ENCODE measurements at places on chromosomes 1 and 21. TPM values are rescaled to one million over a fixed set of nuclear protein-coding genes. Genes with fewer than 3 reads are reported as not detected.
A peak's percentile ranks its signal among the peaks of the same experiment; 100 is the strongest.

GRCh38 chr1:175210744-175211143 lies 18.2 kb upstream of the KIAA0040 start:
- no peaks in the 10 kb centered on the region for H3K27me3 ChIP-seq
- H3K27ac ChIP-seq = peak overlapping the region; percentile 92
- no peak for DNase-seq

- H3K27me3 ChIP-seq = peaks cover 2% of the 10 kb centered on the region
- no peak for DNase-seq
- H3K4me3 ChIP-seq = no peak overlapping the region
- no peak overlapping the region for H3K27ac ChIP-seq
- no peaks in the 10 kb centered on the region for H3K36me3 ChIP-seq
These were observed 170.3 kb downstream of the CAMTA1 start for GRCh38 chr1:6955357-6956094.

- H3K4me3 ChIP-seq = no peak overlapping the region
- peaks cover 7% of the 10 kb centered on the region for H3K36me3 ChIP-seq
These were observed 12.7 kb upstream of the CPLANE2 start for GRCh38 chr1:16249596-16250241.

AIM2 gene
- total RNA-seq = 1.8 TPM

FCRL4 gene
- total RNA-seq = not detected

- peaks cover 1% of the 10 kb centered on the region for H3K36me3 ChIP-seq
- no peaks in the 10 kb centered on the region for H3K27me3 ChIP-seq
- H3K27ac ChIP-seq = peak overlapping the region; percentile 86
- H3K4me3 ChIP-seq = no peak overlapping the region
These were observed 181.8 kb upstream of the EDN2 start for GRCh38 chr1:41665962-41666917.

DNA sequence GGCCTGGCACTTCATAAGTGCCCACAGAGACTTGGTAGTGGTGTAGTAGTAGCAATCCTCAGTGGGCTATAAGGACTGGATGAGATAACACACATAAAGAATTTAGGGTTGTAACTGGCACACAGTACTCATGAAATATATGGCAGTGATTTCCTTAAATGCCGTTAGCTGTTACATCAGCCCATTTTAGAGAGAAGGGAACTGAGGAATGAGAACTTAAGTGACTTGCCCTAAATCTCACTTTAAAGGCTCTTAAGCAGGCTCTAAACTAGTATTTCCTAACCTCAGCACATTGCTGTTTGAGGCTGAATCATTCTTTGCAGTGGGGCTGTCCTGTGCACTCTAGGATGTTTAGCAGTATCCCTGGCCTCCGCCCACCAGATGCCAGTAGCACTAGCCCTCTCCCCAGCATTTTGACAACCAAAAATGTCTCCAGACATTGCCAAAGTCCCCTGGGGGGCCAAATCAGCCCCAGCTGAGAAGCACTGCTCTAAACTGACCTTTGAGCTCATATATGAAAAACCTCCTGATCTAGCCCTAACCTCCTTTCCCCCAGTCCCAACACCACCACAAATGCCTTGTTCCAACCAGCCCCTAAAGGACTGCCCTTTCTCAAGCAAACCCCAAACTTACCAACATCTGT lies 11.6 kb downstream of the CAMK2N1 start:
- H3K27ac ChIP-seq = no peak overlapping the region
- H3K4me3 ChIP-seq = no peak overlapping the region
- no peak for DNase-seq

GRCh38 chr1:102120910-102121309 lies 124.2 kb upstream of the OLFM3 start:
- no peaks in the 10 kb centered on the region for H3K4me1 ChIP-seq
- DNase-seq = no peak
- no peaks in the 10 kb centered on the region for H3K36me3 ChIP-seq
- H3K4me3 ChIP-seq = no peak overlapping the region
- H3K27ac ChIP-seq = no peak overlapping the region

BCL2L15 gene
- 2.2 TPM for total RNA-seq

SH2D5 gene
- 2.7 TPM for total RNA-seq

IKBKE gene
- total RNA-seq = 19.8 TPM

- H3K27me3 ChIP-seq = no peaks in the 10 kb centered on the region
- H3K27ac ChIP-seq = no peak overlapping the region
- no peak for DNase-seq
- H3K4me3 ChIP-seq = no peak overlapping the region
- H3K36me3 ChIP-seq = peaks cover 5% of the 10 kb centered on the region
- no peaks in the 10 kb centered on the region for H3K4me1 ChIP-seq
These were observed 19.1 kb downstream of the OLFML3 start for GRCh38 chr1:113998361-113998760.

GRCh38 chr1:215220346-215220745 lies 137.8 kb downstream of the KCNK2 start:
- no peaks in the 10 kb centered on the region for H3K4me1 ChIP-seq
- no peaks in the 10 kb centered on the region for H3K36me3 ChIP-seq
- no peak overlapping the region for H3K27ac ChIP-seq
- peaks cover 3% of the 10 kb centered on the region for H3K27me3 ChIP-seq
- H3K4me3 ChIP-seq = no peak overlapping the region
- no peak for DNase-seq

KRTAP7-1 gene
- total RNA-seq = not detected

GRCh38 chr1:48916130-48917069 lies 139.7 kb upstream of the BEND5 start:
- H3K4me3 ChIP-seq = no peak overlapping the region
- no peaks in the 10 kb centered on the region for H3K36me3 ChIP-seq
- no peak for DNase-seq
- no peaks in the 10 kb centered on the region for H3K4me1 ChIP-seq
- no peak overlapping the region for H3K27ac ChIP-seq

- H3K36me3 ChIP-seq = no peaks in the 10 kb centered on the region
- no peak overlapping the region for H3K4me3 ChIP-seq
- H3K27ac ChIP-seq = no peak overlapping the region
- H3K27me3 ChIP-seq = peaks cover 9% of the 10 kb centered on the region
- no peak for DNase-seq
These were observed 50.3 kb upstream of the USP1 start for GRCh38 chr1:62386351-62387121.

DNA sequence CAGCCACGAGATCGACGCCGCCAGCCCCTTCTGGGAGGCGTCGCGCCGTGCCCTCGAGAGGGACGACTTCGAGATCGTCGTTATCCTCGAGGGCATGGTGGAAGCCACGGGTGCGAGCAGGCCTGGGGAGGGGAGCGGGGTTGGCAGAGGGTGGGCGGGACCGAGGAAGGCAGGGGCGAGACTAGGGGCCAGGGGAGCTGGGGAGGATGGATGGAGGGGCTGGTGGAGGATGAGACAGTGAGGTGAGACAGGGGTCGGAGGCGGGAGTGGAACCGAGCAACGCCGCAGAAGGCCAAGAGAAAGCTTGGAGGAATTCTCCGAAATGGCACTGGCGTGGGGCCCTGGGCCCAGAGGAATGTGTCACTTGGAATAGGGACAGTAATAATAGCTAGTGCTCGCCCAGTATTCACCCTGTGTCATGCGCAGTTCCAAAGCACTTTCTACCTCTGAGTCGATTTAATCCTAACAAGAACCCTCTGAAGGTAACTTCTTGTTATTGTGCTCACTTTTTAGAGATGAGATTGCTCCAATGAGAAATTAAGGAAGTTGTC lies 3.5 kb downstream of the KCNJ9 start:
- no peak overlapping the region for H3K4me3 ChIP-seq
- DNase-seq = no peak
- H3K27me3 ChIP-seq = peaks cover 33% of the 10 kb centered on the region
- H3K4me1 ChIP-seq = peaks cover 21% of the 10 kb centered on the region

NBPF6 gene
- not detected for total RNA-seq

PLEKHG5 gene
- 2.2 TPM for total RNA-seq

DNA sequence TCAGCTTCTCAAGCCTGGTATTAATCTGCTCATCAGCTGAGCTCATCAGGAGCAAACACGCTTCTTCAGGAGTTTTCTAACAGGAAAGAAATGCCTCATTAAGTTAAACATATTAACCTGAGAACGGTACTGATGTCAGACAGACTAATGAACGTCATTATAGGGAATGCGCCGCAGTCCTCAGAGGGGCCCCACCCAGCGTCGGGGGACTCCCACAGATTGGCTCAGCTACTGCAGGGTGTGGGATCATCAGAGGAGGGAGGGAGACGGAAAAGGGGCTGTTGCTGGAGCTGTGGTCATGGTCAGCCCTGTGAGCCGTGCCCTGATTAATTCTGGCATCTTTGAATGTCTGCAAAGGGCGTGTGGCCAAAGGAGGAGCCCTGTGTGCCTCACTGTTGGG lies 348.5 kb downstream of the PTPRU start:
- H3K4me3 ChIP-seq = no peak overlapping the region
- H3K27ac ChIP-seq = no peak overlapping the region
- DNase-seq = no peak
- no peaks in the 10 kb centered on the region for H3K4me1 ChIP-seq
- peaks cover 16% of the 10 kb centered on the region for H3K27me3 ChIP-seq

DIO1 gene
- not detected for total RNA-seq

TSHB gene
- total RNA-seq = not detected

DNA sequence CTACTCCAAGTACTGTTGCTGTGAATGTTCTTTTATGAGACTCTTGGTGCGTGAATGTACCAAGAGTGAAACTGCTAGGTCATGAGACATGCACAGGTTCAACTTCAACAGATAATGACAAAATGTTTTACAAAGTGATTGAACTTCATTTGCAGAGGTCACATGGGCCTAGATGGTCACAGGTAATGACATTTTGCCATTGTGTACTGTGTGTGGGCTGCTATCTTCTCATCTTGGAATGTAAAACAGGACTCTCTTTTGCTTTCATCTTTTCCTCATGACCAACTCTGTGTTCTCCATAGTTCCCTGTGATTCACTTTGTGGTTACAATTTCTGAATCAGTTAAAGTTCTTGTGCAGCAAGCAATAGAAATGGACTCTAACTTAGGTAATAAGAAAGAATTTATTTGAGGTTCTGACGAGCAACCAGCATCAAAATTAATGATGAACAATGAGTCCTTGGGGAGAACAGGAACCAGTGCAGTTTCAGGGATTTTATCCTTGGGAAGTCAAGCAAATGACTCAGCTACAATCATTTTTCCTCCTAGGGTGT lies 16.2 kb upstream of the TSNAX start:
- H3K4me1 ChIP-seq = peaks cover 6% of the 10 kb centered on the region
- H3K27me3 ChIP-seq = peaks cover 29% of the 10 kb centered on the region
- no peak overlapping the region for H3K27ac ChIP-seq
- no peaks in the 10 kb centered on the region for H3K36me3 ChIP-seq
- no peak overlapping the region for H3K4me3 ChIP-seq

DNA sequence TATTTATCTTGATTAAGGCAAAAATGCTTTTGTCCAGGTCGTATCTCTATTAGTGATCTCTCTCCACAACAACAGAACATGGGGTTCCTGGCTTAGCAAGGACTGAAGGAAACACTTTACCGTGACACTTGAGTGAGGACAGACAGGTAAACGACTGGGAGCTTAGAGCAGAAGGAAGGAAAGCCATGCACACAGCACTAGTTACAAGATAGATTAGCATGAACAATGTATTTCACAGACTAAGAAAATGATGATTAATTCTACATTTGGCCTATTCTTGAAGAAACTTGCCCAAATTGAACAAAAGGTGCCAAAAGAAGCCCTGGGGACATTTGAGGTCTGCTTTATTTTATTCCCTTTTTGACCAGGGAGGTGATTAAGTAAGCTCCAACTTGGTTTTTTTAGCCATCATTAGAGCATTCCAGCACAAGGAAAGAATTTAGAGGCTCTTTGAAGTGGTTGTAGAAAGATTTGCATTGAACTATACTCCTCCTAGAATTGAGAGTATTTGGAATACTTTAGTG lies 248.5 kb downstream of the USP25 start:
- H3K4me1 ChIP-seq = no peaks in the 10 kb centered on the region
- DNase-seq = no peak
- no peak overlapping the region for H3K27ac ChIP-seq
- H3K4me3 ChIP-seq = no peak overlapping the region

- peaks cover 9% of the 10 kb centered on the region for H3K4me1 ChIP-seq
- H3K36me3 ChIP-seq = peaks cover 5% of the 10 kb centered on the region
- H3K27me3 ChIP-seq = no peaks in the 10 kb centered on the region
- H3K27ac ChIP-seq = no peak overlapping the region
These were observed 283.6 kb upstream of the USP25 start for GRCh38 chr21:15446223-15446622.

DNA sequence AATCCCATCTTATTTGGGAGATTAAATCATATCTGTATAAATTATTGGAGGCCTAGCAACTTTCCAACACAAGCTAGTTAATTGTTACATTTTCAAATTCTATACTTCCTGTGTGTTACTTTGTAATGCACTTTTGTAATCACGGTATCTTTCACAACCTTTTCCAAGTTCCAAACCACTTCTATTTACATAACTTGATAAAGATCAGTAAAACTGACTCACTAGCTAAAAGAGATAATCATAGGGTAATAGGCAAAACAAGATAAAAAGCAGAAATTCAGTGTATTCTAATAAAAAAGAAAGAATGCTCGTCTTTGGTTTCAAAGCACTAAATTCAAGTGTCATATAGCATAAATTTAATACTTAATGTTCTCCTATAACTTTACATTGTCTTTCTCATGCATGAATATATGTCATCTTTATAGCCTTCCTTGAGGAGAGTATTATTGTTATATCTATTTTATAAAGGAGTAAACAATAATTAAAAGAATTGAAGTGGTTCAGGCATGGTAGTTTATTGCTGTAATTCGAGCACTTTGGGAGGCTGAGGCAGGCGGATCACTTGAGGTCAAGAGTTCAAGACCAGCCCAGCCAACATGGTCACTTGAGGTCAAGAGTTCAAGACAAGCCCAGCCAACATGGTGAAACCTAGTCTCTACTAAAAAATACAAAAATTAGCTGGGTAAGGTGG lies 66.4 kb downstream of the RGS13 start:
- no peak overlapping the region for H3K27ac ChIP-seq
- peaks cover 10% of the 10 kb centered on the region for H3K4me1 ChIP-seq
- H3K36me3 ChIP-seq = no peaks in the 10 kb centered on the region
- H3K4me3 ChIP-seq = no peak overlapping the region
- DNase-seq = no peak

BATF3 gene
- 77.9 TPM for total RNA-seq

DNA sequence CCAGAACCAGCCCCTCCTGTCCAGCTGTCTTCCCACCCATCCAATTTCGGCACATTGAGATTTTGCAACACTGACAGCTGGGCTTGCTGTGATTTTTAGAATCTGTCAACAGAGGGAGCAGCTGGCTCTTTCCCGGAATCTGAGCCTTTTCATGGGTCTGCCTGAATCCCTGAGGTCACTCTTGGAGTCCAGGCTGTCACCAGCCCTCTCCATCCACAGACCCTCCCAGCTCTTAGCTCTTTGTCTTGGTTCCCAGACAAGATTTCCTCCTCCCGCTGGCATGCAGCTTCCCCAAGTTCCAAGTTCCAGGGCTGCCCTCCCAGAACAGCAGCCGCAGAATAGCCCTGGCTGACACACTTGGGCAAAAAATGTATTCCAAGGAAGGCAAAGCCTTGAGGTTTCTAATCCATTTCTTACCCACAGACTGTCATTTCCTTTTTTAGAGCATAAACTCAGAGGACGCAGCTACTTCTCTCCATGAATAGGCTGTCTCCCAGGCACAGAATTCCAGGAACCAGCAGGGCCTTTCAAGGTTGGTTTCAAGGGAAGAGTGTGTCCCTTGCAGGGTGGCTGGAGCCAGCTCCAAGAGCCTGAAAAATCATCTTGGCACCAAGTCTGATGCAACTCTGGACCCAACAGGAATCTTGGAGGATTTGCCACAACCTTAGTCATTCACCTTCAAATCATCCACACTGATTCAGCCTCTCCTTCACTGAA lies 7.1 kb upstream of the TMEM61 start:
- H3K27me3 ChIP-seq = peaks cover 25% of the 10 kb centered on the region
- no peak for DNase-seq
- no peaks in the 10 kb centered on the region for H3K36me3 ChIP-seq
- no peak overlapping the region for H3K27ac ChIP-seq
- H3K4me3 ChIP-seq = no peak overlapping the region
- H3K4me1 ChIP-seq = peaks cover 4% of the 10 kb centered on the region

- DNase-seq = no peak
- no peak overlapping the region for H3K27ac ChIP-seq
- no peak overlapping the region for H3K4me3 ChIP-seq
- H3K27me3 ChIP-seq = no peaks in the 10 kb centered on the region
- H3K36me3 ChIP-seq = peaks cover 15% of the 10 kb centered on the region
These were observed 12.3 kb downstream of the ERO1B start for GRCh38 chr1:236269439-236269838.

Measured in activated naive CD8-positive, alpha-beta T cell treated with anti-CD3 and anti-CD28 coated beads for 36 hours (primary cell).